Right renal pelvis (tissue), 4 donors: ENCODE measurements at places on chromosomes 6 and 20.
A peak's percentile ranks its signal among the peaks of the same experiment; 100 is the strongest.

DNA sequence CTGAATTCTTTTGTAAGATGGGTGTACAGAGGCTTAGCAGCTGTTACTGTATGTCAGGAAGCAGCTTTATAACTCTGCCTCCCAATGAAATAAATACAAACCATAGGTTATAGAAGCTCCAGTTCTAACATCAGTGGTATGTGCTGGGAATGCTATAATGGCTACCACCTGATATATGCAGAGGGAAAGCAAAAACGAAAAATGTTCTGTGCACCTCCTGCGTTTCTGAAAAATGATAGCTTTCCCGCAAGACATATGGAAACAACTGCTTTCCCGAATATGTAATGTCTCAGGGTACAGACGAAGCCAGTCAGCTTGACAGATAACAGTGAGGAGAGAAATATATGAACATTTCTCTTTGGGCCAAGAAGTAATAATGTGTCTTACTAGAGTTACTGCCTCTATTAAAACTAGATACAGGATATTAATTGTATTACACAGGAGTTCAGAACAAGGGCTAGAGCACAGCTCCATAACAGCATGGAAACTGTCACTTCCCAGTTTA is 517.0 kb upstream of the NRSN1 start:
- DNase-seq = peak; percentile 58

GRCh38 chr6:159804504-159804903 is 4.4 kb downstream of the PNLDC1 start:
- no peak for DNase-seq

DNA sequence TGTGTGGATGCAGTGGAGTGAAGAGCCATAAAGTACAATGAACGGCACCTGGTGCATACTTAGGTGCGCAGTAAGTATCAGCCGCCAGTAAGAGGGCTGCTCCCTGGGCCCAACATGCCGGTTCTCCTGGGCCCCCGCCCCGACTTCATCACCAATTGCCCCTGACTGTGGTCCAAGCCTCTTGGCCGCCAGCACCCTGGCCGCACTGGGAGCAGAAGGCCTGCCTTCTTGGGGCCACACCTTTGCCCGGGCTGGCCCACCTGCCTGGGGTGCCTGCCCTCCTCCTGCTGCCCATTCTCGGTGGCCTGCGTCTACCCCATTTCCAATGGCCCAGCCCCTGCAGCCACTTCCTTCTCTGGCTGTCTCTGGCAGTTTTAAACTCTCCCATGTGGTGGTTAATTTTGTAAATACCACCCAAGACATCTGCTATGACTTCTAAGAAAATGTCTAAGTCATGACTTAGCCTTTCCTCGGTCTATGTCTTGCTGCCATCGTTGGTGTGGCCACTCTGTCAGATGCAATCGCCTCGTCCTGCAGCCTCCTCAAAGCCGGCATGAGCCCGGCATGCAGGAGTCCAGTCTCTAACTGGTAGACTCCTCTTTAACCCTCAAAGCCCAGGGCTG is 36.8 kb downstream of the PMEPA1 start:
- DNase-seq = no peak

GRCh38 chr6:167937948-167938911 is 59.2 kb upstream of the KIF25 start:
- DNase-seq = no peak

DNA sequence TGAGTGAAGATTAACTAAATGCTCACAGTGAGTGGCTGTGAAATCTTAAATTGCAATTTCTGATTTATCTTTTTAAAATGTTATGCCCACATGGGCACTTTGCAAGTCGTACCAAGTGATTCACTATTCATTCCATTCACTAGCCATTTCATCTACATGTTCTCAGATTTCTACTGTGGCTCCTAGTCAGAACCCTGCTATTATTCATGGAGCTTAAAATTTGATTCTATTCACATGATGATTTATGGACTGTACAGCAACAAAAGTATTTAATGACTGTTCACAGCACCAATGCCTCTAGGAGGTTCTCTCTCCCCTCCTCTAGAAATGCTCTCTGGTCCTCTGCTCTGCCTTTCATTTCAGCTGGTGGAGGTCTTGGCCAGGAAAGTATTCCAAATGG is 133.5 kb upstream of the MAP3K7 start:
- no peak for DNase-seq

- DNase-seq = no peak
Observed at GRCh38 chr20:37096415-37097041, 731 bp upstream of the RBL1 start.

DNA sequence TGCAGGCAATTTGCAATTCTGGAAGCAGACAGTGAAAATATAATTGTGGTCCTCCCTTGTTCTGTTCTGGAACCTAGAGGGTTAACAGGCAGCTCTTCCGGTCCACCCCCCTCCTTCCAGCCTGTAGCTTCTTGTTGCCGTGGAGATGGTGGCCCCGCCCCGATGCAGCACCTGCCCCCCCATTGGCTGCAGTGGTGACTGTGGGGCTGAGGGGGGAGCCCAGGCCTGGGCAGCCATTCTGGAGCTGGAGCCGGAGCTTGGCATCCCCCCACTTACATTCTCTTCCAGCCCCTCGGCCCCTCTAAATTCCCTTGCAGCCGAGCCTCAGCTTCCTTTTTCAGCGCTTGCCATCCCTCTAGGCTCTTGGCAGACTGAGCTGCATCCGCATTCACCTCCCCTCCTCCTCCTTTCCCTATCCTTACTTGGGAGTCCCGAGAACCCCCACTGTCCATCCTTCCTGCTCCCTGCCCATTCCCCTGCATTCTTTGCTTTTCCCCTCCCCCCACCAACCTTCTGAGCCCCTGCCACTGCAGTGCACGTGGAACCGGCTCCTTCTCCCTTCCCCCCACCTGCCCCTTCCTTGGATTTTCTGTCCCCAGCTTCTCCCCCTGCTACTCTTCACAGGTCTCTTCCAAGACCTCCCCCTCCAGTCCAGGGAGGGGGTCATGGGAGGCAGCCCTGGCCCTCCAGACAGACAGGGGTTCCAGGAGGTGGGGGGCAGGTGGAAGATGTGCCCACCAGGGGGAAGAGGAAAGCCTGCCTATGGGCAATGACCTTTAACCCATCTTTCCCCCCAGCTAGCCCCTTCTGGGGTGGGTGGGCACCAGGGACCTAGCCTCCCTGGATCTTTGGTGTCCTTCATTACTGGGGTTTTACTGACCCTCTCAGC is 11.4 kb downstream of the SYNGAP1 start:
- no peak for DNase-seq

DNA sequence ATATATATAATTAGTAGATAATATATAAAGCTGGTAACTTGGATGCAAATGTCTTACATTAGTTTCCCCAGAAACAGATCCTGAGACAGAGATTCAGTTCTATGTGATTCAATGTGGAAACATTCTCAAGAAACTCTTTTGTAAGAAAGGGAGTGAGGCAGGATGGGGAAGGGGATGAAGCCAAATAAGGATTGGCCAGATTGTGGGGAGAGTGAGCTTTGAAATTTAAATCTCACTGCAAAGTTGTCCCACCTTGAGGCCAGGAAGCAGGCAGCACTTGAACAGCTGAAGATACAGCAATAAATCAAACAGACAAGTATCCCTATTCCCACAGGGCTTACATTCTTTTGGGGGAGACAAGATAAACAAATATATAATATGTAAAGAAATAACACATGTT is 126.3 kb upstream of the HEY2 start:
- no peak for DNase-seq

DNA sequence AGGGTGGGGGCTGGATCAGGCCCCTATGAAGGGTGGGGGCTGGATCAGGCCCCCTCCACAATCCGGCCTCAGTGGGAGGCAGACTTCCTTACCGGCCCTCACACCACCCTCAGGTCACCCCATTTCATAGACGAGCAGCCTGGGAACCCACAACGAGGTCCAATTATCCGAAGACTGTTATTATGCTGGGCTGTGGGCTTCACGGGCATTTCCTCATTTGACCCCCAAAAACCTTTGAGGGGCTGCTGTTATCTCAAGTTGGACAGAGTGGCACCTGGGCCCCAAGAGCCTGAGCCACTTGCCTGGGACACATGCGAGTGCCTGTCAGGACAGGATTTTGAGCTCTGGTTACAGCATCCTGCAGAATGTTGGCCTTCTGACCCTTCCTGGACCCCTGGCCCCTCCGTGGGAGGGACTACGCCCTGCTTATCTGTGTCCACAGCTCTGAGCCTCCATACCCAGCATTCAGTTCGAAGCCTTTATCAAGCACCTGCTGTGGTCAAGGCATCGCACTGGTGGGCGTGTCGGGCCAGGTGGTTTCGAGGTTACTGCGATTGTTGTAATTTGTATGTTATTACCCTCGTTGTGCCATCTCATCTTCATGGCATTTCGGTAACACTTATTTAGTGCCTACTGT is 34.5 kb upstream of the PCMTD2 start:
- no peak for DNase-seq

DNA sequence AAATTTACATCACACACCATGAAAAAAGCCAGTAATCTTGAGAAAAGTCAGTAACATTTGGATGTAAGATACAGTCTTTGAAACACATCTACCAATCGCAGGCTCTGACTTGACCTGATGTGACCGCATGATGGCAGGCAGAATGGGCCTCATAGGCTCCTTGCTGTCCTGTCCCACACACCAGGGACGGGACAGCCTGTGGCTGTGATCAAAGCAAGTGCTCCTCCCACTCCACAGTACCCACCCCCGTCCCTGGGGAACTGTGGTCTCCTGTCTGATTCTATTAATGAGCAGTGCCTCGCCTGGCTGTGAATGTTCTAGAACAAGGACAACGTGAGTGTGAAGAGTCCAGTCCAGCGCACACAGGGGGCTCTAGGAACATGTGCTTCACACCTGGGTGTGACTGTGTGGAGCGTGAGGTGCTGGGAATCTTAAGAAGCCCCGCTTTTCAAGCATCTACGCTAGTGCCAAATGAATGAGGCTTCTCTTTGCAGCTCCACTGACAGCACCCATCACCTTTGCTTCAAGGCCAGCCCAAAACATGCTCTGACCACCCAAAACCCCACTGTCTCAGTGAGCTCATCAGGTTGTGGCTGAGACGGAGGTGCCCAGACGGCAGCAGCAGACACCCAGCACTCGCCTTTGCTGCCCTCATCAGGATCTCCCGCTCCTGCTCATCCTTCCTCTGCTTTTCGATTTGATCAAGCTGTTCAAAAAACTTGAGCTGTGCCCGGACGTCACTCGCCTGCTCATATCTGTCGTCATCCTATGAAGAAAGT is 67.1 kb downstream of the TAF4 start:
- no peak for DNase-seq

GRCh38 chr6:26022737-26023136 is 60.1 kb downstream of the TRIM38 start:
- DNase-seq = no peak

DNA sequence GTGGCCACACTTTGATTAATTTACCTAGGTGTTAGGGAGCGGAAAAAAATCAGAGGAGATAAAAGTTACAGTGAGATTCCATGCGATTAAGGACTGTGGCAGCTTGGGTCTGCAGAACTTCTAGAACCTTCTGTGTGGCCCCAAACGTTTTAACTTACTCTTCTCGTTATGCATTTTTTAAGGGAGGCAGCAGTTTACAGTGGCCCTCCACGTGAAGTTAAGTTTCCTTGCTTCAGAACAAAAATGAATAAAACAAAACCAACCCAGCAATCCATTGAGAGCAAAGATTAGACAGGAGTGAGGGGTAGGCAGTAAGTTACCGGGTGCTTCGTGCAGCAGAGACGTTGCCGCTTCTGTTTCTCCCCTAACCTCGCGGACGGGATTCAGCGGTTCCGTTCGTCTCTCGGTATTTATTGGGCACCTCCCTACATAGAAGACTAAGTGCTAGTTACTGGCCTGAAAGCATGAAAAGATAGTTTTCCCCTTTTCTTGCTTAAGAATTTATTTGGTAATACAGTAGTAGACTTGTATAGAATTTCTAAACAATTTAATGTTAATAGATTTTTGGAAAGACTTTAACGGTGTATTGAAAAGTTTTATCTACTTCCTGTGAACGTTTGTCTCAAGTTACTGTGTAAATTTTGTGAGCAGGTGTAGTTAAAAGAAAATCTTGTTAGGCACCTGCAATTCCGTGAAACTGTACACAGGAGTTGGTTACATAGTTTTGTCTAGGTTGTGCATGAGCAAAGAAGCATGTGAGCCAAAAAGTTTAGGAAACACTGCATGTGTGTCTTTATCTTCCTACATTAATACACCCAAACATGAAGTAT is 1.1 kb downstream of the BAG2 start:
- DNase-seq = no peak

- no peak for DNase-seq
Observed at GRCh38 chr6:35015476-35015875, 125.7 kb downstream of the TCP11 start.

DNA sequence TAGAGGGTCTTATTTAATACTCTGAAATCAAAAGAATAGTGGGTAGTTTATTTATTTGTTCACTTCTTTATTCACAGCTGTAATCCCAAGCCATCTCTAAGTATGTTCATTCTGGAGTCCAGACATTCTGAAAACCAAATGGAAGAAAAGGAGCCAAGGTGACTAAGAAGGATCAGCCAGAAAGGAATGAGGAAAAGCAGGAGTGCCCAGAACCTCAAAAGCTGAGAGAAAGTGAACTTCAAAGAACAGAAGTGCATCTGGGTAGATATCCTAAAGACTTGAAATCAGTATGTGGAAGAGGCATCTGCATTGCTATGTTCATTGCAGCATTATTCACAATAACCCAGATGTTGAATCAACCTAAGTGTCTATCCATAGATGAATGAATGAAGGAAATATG is 94.8 kb downstream of the VIP start:
- DNase-seq = no peak

GRCh38 chr6:163282672-163283071 is 131.8 kb upstream of the QKI start:
- DNase-seq = no peak

DNA sequence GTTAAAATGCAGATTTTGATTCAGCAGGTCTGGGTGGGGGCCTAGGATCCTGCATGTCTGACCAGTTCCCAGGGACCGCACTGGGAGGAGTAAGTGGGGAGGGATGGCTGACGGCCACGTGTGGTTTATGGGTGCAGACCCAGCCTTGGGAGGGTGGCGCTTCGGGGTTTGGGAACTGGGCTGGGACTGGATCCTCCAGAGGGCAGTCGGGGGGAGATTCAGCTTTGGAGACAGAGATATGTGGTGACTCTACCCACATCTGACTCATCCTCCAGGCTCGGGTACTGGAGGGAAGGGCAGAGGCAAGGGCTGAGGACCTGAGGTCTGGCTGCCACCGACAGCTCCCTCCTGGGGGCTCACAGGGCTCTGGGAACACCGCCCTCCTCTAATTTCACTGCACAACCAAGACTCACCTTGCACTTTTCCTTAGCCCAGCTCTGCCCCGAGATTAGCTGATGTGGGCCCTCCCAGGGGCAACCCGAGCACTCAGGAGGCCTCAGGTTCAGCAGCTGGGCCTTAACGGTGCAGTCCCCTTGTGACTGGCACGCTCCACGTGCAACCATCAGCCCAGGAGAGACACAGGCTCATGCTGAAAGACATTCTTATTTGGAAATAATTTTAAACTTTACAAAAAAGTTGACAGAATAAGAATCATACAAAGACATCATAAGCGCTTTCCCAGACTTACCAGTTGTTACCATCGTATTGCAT is 172.8 kb upstream of the PMEPA1 start:
- DNase-seq = no peak
